ENCODE measurements at places on chromosomes 4 and X. TPM values are rescaled to one million over a fixed set of nuclear protein-coding genes. Genes with fewer than 3 reads are reported as not detected.

Gene CCNB3
- 0.18 TPM for total RNA-seq

Gene C4orf51
- not detected for total RNA-seq

Gene CCKAR
- total RNA-seq: not detected

Gene ARMCX5
- total RNA-seq: 24.9 TPM

Gene LRP2BP
- 0.56 TPM for total RNA-seq

Gene ENPEP
- 0.28 TPM for total RNA-seq

Gene ADAM29
- total RNA-seq: not detected

- no peak for DNase-seq
These were observed 260.5 kb upstream of the FAT1 start for GRCh38 chr4:186984105-186984644.

DNA sequence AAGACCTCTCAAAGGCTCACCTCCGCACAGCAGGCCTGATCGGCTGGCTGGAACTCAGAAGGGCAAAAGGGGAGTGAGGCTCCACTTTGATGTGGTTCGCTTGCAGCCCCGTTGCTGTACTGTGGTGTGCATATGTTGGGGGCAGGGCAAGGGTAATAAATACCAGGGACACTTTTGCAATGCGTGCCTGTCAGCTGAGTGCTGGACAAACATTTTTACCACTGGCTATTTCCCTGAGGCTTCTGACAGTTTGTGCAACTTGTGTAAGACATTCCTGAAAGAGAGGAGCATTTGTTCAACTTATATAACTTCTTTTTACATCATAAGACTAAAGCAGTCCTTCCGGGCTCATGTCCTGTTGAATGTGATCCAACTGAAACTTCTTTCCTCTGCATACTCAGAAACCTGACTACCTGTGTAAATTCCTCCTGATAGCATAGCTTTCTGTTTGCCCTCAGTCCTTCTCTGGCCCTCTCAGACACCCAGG, 82.3 kb downstream of the SPRY1 start:
- peak; percentile 49 for DNase-seq

- DNase-seq: no peak
These were observed 570 bp downstream of the WDR44 start for GRCh38 chrX:118346258-118347094.

DNA sequence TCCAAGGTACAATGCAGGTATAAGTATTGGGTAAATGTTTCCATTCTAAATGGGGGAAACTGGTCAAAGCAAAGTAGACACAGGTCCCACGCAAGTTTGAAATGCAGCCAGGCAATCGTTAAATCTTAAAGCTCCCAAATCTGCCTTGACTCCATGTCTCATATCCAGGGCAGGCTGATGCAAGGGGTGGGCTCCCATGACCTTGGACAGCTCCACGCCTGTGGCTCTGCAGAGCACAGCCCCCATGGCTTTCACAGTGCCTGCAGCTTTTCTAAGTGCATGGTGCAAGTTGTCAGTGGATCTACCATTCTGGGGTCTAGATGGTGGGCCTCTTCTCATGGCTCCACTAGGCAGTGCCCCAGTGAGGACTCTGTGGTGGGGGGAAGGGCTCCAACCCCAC, 436.4 kb downstream of the DMD start:
- no peak for DNase-seq

- peak; percentile 71 for DNase-seq
These were observed 155.6 kb upstream of the PACRGL start for GRCh38 chr4:20544645-20545044.

- no peak for DNase-seq
These were observed 119.3 kb downstream of the ASB9 start for GRCh38 chrX:15150586-15150985.

DNA sequence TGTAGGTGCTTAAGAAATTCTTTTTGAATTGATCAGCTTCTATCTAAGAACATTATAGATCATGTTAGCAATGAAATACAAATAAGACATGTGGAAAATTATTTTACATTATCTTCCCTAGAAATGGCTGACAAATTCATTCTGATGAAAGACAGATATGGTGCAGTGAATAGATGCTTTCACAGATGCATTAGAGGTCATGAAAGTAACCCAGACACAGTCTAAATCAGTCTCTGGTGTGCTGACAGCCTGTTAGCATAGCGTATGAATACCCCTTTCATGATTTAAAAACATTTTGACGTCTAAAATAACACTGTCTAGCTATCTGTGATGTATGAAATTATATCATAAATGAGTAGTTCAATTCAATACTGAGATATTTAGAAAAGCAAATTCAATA, 180.9 kb downstream of the UNC5C start:
- no peak for DNase-seq

- no peak for DNase-seq
These were observed 61.2 kb downstream of the ENOX2 start for GRCh38 chrX:130841776-130842175.

DNA sequence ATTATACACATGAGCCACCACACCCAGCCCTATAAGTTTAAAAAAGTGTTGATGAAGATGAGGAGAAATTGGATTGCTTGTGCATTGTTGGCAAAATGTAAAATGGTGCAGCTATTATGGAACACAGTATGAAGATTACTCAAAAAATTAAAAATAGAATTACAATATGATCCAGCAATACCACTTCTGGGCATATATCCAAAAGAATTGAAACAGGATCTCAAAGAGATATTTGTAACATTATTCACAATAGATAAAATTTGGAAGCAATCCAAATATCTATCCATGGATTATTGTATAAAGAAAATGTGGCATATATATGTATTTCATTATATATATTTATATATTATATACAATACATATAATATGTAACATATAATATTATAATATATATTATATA, 515.6 kb upstream of the GNPDA2 start:
- no peak for DNase-seq

DNA sequence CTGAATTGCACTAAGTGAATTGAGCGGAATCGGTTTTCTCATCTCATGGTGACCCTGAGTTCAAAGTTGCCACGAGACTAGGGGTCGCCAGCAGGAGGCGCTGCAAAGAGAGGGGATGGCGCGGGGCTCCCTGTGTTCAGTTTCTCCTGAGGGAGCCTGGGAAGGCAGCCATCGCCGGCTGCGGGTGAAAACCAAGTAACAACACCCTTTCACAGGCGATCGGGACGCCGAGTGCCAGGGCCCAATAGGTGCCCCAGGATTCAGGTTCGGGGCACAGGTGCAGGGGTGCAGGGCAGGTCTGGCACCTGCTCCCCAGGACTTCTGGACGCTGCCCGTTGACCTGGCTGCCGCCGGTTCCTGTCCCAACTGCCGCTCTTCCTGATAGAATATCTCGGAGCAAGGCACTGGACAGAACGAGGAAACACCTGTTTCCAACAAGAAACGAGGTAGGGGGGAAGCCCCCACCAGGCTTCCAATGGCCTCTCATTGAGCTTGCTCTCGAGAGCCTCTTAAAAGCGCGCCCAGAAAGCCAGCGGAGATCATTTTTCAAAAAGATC, 1.1 kb upstream of the FGF16 start:
- no peak for DNase-seq

GRCh38 chr4:86338989-86339388, 20.9 kb downstream of the MAPK10 start:
- DNase-seq: peak; percentile 95

GRCh38 chr4:140744421-140744820, 11.8 kb downstream of the TBC1D9 start:
- no peak for DNase-seq

- no peak for DNase-seq
These were observed 2.3 kb downstream of the LINC00632 start for GRCh38 chrX:140711894-140712293.

GRCh38 chrX:111519215-111519614, 7.8 kb downstream of the SERTM2 start:
- peak; percentile 55 for DNase-seq

- no peak for DNase-seq
These were observed 2.0 kb upstream of the ZIC3 start for GRCh38 chrX:137563681-137564651.

- no peak for DNase-seq
These were observed 36.8 kb upstream of the ARSD start for GRCh38 chrX:2965965-2966364.

- DNase-seq: peak; percentile 48
These were observed 995 bp downstream of the SMARCA5 start for GRCh38 chr4:143514497-143514896.

DNA sequence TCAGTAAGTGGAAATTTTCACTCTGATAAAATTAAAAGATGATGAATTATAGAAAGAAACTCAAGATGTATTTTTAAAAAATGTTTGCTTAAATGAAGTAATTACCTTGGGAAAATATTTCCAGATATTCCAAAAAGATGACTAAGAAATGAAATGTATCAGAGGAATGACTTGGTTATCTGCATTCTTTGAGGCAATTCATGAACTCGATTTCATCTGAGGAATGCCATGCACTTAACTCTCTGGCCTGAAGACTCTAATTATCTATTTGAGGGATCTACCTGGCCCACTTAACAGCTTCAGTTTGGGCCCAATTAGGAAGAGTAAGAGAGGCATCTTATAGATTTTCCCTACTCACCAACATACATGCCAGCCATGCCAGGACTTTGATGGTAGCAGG, 182.3 kb downstream of the INPP4B start:
- DNase-seq: peak; percentile 18

DNA sequence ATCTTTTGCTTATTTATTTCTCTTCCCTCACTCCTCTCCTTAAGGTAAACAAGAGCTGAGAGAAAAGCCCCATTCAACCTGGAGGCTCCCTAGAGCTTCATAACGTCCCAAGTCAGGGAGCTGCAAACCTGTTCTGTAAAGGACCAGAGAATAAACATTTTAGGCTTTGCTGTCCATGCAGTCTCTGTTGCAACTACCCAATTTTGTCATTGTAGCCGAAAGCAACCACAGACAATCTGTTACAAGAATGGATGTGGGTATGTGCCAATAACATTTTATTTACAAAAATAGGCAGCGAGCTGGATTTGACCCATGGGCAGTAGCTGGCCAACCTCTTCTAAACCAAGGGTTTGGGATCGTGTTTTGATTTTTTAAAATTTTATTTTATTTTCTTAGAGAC, 71.3 kb upstream of the TBL1X start:
- DNase-seq: no peak

DNA sequence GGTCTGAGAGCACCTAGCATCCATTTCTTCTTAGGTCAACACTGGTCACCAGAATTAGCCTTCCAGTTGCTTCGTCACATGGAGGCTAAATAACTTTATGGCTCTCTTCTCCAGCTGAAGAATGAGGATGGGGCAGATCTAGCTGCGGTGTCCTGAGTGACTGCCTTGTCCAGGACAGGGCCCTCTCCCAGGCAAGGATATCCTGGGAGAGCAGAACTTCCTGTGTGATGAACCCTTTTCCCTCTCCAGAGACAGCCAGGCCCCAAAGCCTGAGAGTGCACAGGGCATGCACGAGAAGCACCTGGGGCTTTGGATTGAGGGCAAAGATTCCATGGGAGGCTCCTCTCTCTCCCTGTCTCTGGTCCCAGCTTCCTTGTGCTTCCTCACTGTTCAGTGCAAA, 108.2 kb upstream of the MAMLD1 start:
- DNase-seq: no peak

DNA sequence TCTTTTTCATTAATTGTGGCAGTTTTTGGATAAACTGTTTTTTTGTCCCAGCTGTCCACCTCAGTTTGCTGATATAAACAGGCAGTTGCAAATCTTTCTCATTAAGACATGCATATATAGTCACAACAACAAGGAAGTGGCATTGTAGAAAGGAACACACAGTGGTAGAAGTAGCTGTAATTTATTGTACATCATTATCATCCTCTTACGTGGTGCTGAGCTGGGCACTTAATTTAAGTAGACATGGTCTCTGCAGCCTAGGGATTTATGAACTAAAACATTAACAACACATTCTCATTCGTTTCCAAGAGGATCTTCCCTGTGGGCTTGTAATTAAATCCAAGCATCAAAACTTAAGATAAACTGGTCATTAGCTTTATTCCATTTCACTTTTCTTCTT, 500.2 kb downstream of the INPP4B start:
- no peak for DNase-seq

- DNase-seq: no peak
These were observed at the start of gene NPY5R for GRCh38 chr4:163343604-163344146. Gene NPY5R, plus strand, starts transcription at chr4:163343892. Its CDS starts 6,382 bp downstream, at chr4:163350274.

DNA sequence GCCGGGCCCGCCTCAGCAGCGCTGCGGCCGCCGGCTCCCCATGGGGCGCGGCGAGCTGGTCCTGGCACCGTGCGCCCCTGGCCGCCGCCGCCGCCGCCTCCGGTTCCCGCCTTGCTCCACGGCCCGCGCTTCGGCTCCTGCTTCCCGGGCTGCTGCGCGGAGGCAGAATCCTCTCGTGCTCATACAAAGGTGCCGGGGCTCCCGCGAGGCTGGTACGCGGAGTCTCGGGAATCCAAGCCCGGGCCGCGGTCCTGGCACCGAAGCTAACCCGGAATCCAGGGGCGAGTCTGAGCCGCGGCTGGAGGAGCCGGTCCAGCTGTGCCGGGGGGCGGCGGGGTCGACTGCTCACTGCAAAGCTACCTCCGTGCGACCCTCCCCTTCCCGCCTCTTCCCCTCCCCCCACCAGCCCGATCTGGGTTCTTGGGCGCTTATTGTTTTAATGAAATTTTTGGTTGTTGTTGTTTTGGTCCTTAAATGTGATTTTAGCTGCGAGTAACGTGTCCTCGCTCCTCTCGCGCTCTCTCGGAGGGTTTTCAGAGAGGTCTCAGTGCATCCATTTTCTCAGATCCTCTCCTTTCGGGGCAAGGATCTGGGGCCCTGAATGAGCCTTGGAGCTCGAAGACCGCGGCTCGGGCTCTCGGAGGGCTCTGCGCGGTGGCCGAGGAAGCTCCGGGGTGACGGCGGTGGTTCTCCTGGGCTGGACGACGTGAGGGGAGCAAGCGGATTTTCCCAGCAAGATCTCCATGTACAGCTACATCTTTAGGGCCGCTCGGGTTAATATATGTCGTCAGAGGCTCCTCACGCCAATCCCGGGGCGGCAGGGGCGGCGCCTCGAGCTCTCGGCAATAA, at the start of gene HAND2:
Gene HAND2 (minus strand): TSS at position 753 of the 849 bp plus-strand sequence. CDS start 940 bp downstream, outside the sequence.
- DNase-seq: peak; percentile 59

DNA sequence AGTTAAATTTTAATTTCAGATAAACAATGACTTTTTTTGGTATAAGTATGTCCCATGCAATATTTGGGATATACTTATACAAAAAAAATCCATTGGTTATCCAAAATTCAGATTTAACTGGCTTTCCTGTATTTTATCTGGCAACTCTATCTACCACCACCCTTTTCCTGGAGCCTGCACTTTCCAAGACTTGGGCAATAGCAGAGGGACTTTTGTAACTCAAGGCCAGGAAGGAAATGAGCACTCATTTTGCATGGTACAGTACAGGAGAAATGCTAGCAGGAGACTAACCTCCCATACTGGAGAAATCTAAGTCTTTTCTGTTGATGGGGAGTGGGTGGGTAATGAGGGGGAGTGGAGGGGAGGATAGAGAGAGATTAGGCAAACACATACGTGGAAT, 37.7 kb upstream of the PLAC1 start:
- DNase-seq: no peak
